AML-193 (cell line): ENCODE measurements at places on chromosomes 1 and 21.

DNA sequence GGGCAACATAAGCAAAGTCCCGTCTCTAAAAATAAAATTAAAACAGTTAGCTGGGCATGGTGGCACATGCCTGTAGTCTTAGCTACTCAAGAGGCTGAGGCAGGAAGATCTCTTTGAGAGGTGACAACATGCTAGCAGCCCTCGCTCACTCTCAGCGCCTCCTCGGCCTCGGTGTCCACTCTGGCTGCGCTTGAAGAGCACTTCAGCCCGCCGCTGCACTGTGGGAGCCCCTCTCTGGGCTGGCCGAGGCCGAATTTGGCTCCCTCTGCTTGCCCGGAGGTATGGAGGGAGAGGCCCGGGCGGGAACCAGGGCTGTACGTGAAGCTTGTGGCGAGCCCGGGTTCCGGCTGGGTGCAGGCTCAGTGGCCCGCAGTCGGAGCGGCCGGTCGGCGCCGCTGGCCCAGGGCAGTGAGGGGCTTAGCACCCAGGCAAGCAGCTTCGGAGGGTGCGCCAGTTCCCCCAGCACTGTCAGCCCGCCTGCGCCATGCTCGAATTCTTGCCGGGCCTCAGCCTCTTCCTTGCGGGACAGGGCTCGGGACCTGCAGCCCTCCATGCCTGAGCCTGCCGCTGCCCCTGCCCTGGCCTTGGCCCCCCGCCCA lies 138.3 kb downstream of the MAP3K21 start:
- DNase-seq: no peak

GRCh38 chr1:78520216-78520615 lies 29.4 kb downstream of the PTGFR start:
- no peak for DNase-seq

DNA sequence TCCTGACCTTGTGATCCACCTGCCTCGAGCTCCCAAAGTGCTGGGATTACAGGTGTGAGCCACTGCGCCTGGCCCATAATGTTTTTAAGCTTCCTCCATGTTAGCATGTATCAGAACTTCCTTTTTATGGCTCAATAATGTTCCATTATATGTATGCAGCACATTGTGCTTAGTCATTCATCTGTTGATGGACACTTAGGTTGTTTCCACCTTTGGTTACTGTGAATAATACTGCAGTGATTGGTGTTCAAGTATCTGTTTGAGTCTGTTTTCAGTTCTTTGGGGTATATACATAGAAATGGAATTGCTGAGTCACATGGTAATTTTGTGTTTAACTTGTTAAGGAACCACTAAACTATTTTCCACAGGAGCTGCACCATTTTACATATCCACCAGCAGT lies 17.7 kb downstream of the CMPK1 start:
- no peak for DNase-seq

- no peak for DNase-seq
Observed at GRCh38 chr1:51906306-51907078, 28.0 kb upstream of the NRDC start.

GRCh38 chr1:226233293-226233692 lies 9.8 kb downstream of the MIXL1 start:
- DNase-seq: no peak

DNA sequence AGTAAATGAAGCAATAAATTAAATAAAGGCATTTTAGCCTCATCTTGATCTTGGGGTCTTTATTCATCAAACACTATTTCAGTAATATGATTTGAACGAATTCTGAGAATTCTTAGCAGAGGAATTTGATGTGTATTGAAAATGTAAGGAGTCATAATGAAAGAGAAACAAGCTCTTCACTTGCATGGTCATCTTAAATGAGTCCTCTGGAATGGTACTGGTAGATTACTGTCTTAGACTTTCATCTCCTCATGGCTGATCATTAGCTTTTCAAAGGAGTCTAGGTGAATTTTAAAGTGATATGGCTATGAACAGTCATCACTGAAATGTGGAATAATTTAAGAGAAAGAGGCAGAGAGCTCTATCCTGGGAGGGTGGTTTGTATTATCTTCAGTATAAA lies 30.0 kb downstream of the PRRC2C start:
- DNase-seq: no peak

GRCh38 chr1:119739150-119739549 lies 27.4 kb downstream of the PHGDH start:
- DNase-seq: no peak

GRCh38 chr1:150299716-150300115 lies 6.1 kb downstream of the MRPS21 start:
- no peak for DNase-seq

GRCh38 chr1:211722277-211723175 lies 47.1 kb upstream of the NEK2 start:
- no peak for DNase-seq

DNA sequence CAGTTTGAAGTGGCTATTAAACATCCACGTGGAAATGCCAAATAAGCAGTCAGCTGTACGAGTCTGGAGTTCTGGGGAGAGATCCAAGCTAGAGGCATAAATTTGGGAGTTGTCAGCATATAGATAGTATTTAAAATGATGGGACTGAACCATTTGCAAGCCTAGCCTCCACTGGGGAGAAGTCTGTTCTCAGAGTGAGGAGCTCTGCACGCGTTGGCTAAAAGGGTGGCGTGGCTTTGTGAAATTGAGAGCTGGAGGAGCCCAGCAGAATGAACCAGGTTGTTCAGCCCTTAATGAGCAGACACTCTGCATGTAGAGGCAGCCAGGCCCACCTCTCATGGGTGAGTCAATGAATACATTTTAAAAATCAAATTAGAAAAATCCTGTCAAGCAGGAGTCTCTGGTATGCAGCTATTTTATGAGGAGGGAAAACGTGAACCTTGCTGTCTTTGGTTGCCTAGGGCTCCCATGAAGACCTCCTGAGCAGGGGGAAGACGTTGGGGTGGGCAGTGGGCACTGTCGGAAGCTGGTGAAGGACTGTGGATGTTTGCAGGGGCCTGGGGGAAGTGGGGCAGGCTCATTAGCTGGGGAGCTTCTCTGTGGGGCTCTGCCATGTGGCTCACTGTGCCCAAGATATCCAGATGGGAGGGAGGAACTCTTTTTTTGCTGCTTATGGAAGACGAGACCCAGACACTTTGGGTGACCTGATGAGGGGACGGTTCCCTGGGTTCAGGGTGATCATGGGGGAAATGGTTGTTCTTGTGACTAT lies 18.8 kb downstream of the TMCC2 start:
- DNase-seq: no peak

DNA sequence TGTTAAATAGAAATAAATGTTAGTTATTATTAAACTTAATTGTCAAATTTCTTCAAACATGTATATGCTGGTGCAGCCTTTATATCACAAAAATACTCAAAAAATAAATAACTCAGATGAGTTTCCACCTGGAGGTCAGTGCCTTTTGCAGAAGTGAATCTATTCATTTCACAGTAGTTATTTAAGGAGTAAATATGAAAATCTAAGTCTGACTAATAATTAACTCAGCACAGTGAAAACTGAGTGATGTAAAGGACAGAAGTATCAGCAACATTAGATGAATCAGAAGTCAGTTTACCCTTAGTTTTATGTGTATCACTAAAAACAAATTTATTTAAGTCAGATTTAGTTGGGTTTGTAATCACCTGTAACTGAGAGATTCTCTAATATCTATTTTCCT lies 2135.4 kb downstream of the MRPL39 start:
- DNase-seq: no peak

DNA sequence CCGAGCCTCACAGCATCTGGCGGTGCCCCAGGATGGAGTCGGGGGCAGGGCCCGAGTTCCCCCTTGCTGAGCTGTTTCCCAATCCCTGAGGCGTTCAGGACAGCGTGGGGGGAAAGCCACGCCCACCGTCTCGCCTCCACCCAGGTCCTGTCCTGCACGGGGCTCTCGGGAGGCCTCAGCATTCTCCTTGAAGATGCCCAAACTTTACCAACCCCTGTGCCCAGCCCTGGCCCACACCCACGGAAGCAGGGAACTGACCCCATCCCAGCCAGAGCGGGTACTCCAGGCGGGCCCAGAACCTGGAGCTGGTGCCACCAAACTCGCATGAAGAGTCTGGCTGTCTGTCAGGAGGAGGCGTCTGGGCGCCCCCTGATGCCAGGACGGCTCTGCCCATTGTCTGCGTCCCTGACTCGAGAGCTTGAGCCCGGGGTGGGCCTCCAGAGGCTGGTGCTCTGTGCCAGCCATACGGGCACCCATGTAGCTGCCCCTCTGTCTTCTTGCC lies 35.3 kb upstream of the POFUT2 start:
- no peak for DNase-seq

DNA sequence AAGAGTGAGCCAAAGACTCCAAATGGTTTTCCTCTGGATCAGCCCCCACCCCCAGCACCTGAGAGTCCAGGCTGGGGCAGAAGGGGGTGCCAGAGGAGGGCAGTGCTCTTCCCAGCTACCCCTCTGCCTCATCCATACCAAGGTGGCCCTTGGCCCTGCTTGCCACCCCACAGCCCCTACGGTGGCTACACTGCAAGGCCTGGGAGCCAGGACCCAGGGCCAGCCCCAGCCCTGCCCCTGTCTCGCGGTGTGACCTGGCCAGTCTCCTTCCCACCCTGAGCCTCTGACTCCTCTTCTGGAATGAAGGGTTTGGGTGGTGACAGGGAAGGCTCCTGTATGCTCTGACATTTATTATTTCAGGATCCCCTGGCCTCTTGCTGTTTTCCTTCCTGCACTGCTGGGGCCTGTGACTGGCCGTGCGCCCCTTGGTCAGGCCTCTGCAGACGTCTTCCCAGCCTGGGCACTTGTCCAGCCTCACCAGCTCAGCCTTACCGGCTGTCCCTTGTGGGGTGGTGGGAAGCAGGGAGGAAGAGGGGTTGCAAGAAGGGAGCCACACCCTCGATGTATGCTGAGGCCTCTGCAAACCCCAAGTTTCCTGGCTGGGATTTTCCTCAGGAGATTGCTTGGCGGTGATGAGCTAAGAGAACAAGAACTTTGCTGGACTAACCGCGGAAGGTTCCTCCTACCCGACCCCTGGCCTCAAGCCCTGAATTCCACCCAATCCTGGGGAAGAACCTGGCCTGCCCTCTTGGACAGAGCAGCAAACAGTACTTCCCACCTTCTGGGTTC lies 13.5 kb downstream of the ASAP3 start:
- DNase-seq: no peak

- no peak for DNase-seq
Observed at GRCh38 chr1:233389893-233390292, 62.4 kb downstream of the MAP3K21 start.

DNA sequence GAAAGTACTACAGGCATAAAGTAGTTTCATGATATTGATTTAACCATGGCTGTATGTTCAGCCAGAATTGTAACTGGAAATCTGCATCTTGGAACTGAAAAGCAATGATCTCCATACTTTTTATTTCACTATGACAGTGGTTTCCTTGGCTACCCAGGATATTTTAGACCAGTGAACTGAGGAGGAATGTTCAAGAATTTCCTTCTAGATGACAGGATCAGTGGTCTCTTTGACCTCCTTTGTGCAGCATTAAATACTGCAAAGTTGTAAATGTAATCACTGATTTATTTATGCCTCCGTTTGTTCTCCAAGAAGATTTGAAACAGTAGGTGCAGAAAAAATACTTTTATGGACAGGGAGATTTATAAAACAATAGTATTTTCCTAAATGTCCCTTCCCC lies 39.5 kb downstream of the VPS13D start:
- DNase-seq: no peak

DNA sequence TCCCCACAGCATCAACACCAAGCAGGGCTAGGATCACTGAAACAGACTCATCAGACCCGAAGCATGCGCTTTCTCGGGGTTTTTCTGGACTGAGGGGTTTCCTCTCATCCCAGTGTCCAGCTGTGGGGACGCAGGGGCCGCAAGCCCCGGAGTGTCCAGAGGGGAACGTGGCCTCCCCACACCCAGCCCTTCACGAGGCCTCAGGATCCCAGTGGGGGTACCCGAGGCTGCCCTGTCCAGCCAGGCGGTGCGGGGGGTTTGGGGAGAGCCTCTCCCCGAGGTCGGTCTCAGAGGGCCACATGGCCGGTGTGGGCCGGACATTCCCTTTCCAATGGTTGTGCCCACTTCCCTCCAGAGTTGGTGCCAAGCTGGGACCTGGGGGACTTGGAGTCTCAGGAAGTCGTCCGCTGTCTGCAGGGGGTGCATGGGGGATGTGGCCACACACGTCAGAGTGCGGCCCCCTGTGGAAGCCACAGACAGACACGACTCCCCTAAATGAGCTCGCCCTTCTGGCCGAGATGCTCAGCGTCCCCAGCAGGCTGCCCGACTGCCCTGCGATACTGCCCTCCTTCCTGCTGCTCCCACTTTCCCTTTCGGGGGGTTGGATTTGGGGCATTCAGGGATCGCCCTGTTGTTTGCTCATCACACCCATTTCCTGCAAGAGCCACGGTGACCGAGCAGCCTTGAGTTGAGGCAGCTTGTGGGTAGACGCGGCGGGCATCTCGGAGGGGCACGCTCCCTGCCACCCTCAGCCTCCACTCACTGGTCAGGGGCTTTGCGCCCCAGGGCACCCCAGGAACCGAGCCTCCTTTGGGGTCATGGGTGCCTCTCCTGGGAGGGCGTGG lies 4.1 kb downstream of the COL6A1 start:
- DNase-seq: no peak

GRCh38 chr1:235307158-235308124 lies 20.5 kb downstream of the ARID4B start:
- no peak for DNase-seq

GRCh38 chr1:191348328-191348727 lies 809.9 kb upstream of the RGS18 start:
- DNase-seq: no peak

DNA sequence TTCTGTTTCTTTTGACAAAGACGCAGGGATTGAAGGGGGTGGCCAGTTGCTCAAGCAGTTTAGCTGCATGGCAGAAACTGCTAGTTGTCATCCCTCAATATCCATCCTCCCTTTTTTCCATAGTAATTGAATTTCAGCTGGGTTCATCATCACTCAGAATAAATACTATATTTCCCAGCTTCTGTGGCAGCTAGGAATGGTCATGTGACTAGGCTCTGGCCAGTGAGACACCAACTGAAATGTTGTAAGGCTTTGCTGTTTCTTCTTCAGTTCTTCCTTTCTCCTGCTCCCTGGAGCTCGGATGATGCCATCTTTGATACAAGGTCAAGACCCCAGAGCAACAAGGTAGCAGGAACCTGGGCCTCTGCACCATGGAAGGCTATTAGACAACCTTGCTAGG lies 61.0 kb downstream of the TMCO4 start:
- DNase-seq: no peak

DNA sequence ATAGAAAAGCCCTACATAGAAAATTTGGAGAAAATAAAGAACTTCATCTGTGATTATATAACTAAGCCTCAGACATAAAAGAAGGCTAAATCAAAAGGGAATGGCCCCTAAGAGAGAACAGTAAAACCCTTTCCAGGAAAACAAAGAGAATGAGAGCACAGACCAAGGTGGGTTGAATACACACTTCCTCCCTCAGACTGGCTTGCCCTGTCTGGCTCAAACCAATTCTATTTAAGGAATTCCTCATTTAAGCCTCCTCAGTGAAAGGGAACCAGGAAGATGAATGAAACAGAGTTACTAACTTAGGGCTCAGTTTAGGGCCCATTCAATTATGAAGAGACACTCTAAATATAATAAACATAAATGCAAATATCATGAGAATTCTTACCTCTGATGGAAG lies 10.6 kb upstream of the SYT14 start:
- DNase-seq: no peak

GRCh38 chr21:38181096-38181495 lies 75.7 kb upstream of the KCNJ15 start:
- DNase-seq: no peak
